Ovary (tissue), 10 donors: ENCODE measurements at places on chromosomes 7 and 10. TPM values are rescaled to one million over a fixed set of nuclear protein-coding genes. Genes with fewer than 3 reads are reported as not detected.

Gene CLCN1
- polyA plus RNA-seq, result not detected

Gene TMEM270
- polyA plus RNA-seq, result not detected

Gene HOXA7
- polyA plus RNA-seq, result 4.1 TPM

Gene NUTM2B
- 1.1 TPM for polyA plus RNA-seq

Gene CCDC172
- not detected for polyA plus RNA-seq

Gene TUBB8
- polyA plus RNA-seq, result 3.6 TPM

Gene STEAP1
- polyA plus RNA-seq, result 6.0 TPM

Gene GRB10
- polyA plus RNA-seq, result 27.8 TPM

Gene AUTS2
- polyA plus RNA-seq, result 18.3 TPM

DNA sequence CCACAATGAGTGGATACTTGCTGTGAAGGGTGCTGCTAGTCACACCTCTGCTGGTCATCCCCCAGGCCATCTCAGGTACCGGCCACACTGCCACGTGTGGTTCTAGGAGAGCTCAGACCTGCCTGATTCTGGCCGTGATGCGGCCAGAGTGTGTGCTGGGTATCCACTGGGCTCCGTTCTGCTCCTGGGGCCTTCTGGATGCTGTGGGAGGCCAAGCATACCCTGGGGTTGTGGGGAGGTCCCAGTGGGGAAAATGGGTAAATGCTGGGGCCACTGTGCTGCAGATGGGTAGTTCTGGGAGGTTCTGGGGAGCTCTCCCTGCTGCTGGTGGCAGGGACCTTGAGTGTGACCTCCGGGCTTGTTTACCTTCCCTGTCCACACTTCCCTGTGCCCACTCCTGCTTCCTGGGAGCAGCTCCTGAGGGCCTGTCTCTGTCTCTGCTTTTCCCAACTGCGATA is 318.4 kb downstream of the GLRX3 start:
- H3K27ac ChIP-seq, result no peak overlapping the region

DNA sequence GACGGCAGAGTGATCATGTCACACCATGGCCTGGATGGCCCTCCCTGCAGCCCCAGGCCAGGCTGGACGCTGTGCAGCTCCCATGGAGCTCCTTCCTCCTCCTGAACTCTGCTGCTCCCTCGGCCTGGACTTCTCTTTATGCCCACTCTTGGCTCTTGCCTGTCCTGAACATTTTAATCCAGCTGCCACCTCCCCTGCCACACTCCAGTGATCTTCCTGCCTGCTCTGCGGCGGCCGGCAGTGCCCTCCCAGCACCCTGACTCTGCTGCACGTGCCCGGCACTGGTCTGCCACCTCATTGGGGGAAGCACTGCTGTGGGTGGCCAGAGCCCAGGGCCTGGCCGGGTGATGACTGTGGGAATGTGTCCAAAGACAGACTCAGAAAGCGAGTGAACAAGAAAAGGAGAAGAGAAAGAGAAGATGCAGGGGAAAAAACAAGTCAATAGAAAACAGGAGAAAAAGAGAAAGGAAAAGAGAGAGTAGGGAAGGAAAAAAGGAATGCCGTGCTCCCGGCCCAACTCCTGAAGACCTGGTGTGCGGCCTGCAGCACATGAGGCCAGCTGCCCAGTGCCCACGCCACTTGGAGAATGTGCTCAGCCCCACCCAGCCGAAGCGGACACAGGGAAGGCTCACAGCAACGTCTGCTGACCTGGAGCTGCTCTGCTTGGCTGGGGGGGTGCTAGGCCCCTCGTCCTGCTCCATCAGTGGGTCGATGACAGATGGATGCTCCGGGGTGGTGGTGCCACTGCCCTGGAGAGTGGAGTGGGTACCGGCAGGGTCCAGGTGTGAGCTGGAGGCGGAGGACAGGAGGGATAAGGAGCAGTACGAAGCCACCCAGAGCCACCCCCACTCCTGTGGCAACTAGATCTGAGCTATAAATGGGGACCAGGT is 115.9 kb downstream of the DLG5 start:
- no peak for DNase-seq
- H3K4me3 ChIP-seq, result no peak overlapping the region
- no peaks in the 10 kb centered on the region for H3K27me3 ChIP-seq
- no peak overlapping the region for H3K27ac ChIP-seq
- H3K4me1 ChIP-seq, result no peaks in the 10 kb centered on the region

DNA sequence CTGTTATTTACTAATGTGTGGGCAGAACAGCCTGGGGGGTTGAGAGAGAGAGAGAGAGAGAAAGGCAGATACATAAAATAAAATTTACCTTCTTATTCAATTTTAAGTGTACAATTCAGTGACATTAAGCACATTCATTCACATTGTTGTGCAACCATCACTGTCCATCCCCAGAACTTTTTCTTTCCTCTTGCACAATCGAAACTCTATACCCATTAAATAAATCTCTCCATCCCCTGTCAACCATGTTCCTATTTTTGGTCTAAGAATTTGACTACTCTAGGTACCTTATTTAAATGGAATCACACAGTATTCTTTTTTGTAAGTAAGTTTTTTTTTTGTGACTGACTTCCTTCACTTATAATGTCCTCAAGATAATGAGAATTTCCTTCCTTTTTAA is 181.6 kb downstream of the SND1 start:
- no peaks in the 10 kb centered on the region for H3K36me3 ChIP-seq
- no peaks in the 10 kb centered on the region for H3K4me1 ChIP-seq
- no peaks in the 10 kb centered on the region for H3K27me3 ChIP-seq
- H3K27ac ChIP-seq, result no peak overlapping the region
- DNase-seq, result no peak

GRCh38 chr7:80414331-80414730 is 97.5 kb downstream of the GNAT3 start:
- H3K4me1 ChIP-seq, result peaks cover 3% of the 10 kb centered on the region
- no peak overlapping the region for H3K27ac ChIP-seq
- H3K27me3 ChIP-seq, result no peaks in the 10 kb centered on the region
- H3K36me3 ChIP-seq, result no peaks in the 10 kb centered on the region
- DNase-seq, result no peak

DNA sequence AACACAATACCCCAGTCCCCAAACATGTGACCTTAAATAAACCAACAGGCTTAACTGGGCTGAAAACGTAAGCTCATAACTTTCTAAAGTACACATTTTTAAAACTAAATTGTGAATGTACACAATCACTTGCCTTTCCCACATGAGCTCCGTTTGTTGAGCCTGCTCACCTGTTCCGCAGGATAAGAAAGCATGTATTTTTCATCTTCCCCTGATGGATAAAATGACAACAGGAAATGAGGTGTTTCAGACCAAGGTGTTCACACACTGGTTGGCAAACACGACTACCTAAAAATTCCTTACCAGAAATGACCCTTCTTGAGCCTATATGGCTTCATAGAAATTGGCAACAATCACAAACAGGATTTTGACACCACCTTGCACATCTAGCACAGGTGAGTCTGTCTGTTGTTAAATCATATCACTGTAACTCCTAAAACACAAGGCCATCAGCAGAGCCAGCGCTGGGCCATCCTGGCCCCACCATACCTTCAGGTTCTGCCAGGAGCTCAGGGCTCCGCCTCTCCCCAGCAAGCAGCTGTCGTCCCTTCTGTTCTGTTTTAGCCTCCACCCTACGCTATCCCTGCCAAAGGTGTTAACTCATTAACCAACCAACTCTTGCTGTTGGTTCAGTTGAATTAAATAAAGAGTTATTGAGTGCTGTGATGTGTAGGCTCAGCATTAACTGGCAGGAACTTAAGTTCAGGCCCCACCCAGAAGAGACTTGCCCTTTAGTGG is 73.6 kb upstream of the RNF32 start:
- H3K27ac ChIP-seq, result no peak overlapping the region
- no peak for DNase-seq
- no peaks in the 10 kb centered on the region for H3K27me3 ChIP-seq
- H3K36me3 ChIP-seq, result no peaks in the 10 kb centered on the region
- H3K4me1 ChIP-seq, result no peaks in the 10 kb centered on the region

- no peak overlapping the region for H3K27ac ChIP-seq
- H3K4me3 ChIP-seq, result no peak overlapping the region
- H3K27me3 ChIP-seq, result no peaks in the 10 kb centered on the region
- DNase-seq, result no peak
- H3K36me3 ChIP-seq, result no peaks in the 10 kb centered on the region
Observed at GRCh38 chr10:94216201-94216600, 146.5 kb downstream of the NOC3L start.

DNA sequence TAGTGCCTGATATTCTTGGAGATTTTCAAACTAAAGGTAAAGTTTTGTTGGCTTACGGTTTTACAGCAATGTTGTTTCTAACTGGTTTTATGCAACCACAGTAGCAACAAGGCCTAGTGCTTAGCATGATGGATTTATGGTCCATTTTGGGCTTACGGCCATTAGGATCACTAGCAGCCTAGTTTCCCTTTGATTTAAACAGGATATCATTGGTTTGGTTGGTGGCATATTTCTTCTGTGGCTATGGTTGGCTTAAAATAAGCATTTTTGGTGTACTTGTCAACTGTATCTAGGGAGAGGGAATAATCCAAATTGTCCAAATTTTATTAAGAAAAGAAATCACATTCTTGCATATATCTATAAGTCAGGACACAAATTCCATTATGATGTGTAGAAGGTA is 194.0 kb downstream of the HDAC9 start:
- H3K27ac ChIP-seq, result no peak overlapping the region
- no peaks in the 10 kb centered on the region for H3K27me3 ChIP-seq
- DNase-seq, result no peak
- no peaks in the 10 kb centered on the region for H3K36me3 ChIP-seq
- H3K4me3 ChIP-seq, result no peak overlapping the region

GRCh38 chr10:49744091-49744685 is 17.9 kb downstream of the OGDHL start:
- no peak for DNase-seq
- H3K27ac ChIP-seq, result no peak overlapping the region
- no peaks in the 10 kb centered on the region for H3K36me3 ChIP-seq
- H3K4me3 ChIP-seq, result no peak overlapping the region
- H3K4me1 ChIP-seq, result no peaks in the 10 kb centered on the region

DNA sequence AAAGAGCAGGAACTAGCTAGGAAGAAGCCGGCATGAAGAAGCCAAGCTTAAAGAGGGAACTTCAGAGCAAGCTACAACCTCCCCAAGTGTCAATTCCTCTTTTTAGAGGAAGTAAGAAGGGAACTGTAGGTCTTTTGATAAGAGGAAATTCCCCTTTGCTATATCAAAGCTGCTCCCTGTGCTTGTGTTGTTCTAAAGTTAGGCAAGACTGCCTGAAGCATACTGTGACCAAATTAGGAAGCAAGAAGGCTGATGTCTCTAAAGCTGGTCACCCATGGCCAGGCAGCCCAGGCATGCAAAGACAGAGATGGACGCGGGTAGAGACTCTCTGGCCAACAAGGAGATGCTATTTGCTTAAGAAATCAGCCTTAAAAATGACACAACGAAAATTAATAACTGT is 87.9 kb downstream of the RNF216 start:
- no peak for DNase-seq
- peaks cover 59% of the 10 kb centered on the region for H3K4me1 ChIP-seq
- H3K27me3 ChIP-seq, result no peaks in the 10 kb centered on the region
- no peaks in the 10 kb centered on the region for H3K36me3 ChIP-seq
- H3K27ac ChIP-seq, result peak overlapping the region; percentile 71

- no peaks in the 10 kb centered on the region for H3K4me1 ChIP-seq
- H3K4me3 ChIP-seq, result no peak overlapping the region
- H3K36me3 ChIP-seq, result no peaks in the 10 kb centered on the region
- no peaks in the 10 kb centered on the region for H3K27me3 ChIP-seq
- H3K27ac ChIP-seq, result no peak overlapping the region
Observed at GRCh38 chr7:86453454-86453853, 190.3 kb upstream of the GRM3 start.

- H3K36me3 ChIP-seq, result no peaks in the 10 kb centered on the region
- H3K27me3 ChIP-seq, result no peaks in the 10 kb centered on the region
- H3K4me3 ChIP-seq, result no peak overlapping the region
- DNase-seq, result no peak
- no peaks in the 10 kb centered on the region for H3K4me1 ChIP-seq
- no peak overlapping the region for H3K27ac ChIP-seq
Observed at GRCh38 chr10:132660385-132660784, 122.8 kb downstream of the INPP5A start.

DNA sequence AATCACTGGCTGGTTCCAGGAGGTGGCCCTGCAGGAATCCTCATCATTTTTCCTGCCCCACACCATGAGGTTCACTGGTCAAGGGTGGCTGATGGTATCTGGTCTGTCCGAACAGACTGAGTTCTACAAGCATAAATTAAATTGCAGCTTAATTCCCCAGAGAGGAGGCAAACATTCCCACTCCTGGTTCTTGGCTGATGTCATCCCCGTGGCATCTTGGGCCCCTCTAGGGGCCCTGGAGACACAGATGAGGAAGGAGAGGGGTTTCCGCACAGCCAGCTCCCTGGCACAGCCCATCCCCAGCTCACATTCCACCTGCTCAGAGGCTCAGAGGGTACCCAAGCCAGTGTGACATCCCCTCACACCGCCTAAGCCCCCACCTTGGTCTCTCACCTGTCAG is 5.3 kb upstream of the KLRG2 start:
- DNase-seq, result no peak
- H3K36me3 ChIP-seq, result no peaks in the 10 kb centered on the region
- H3K4me3 ChIP-seq, result no peak overlapping the region
- H3K27ac ChIP-seq, result no peak overlapping the region
- H3K27me3 ChIP-seq, result no peaks in the 10 kb centered on the region
- H3K4me1 ChIP-seq, result no peaks in the 10 kb centered on the region

DNA sequence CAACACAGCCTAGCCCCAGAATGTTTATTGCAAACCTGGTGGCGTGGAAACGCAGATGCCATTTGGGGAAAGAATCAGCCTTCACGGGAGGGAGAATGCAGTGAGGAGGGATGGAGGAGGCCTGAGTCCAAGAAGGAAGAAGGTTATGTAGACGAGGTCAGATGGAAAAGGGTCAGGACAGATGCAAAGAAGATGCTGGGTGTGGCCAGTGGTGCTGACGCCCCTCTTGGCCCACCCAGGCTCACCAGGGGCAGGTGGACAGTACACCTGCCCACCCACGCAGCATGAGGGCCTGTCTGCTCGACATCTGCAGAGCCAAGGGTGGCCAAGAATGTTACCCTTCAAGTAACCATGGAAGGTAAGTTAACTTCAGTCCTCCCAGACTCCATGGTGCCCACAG is 40.5 kb downstream of the OAT start:
- no peaks in the 10 kb centered on the region for H3K36me3 ChIP-seq
- H3K4me1 ChIP-seq, result no peaks in the 10 kb centered on the region

- H3K4me3 ChIP-seq, result no peak overlapping the region
- peaks cover 13% of the 10 kb centered on the region for H3K4me1 ChIP-seq
- no peaks in the 10 kb centered on the region for H3K36me3 ChIP-seq
- no peaks in the 10 kb centered on the region for H3K27me3 ChIP-seq
- no peak for DNase-seq
- no peak overlapping the region for H3K27ac ChIP-seq
Observed at GRCh38 chr10:11176746-11177145, 159.1 kb downstream of the CELF2 start.

- H3K36me3 ChIP-seq, result no peaks in the 10 kb centered on the region
- H3K4me3 ChIP-seq, result peak overlapping the region; percentile 66
- H3K27me3 ChIP-seq, result no peaks in the 10 kb centered on the region
- H3K27ac ChIP-seq, result peak overlapping the region; percentile 87
- peak; percentile 42 for DNase-seq
Observed at GRCh38 chr10:18140957-18141845, 977 bp downstream of the CACNB2 start.

GRCh38 chr7:82291931-82292330 is 151.6 kb downstream of the CACNA2D1 start:
- peaks cover 1% of the 10 kb centered on the region for H3K4me1 ChIP-seq
- no peaks in the 10 kb centered on the region for H3K36me3 ChIP-seq
- H3K27ac ChIP-seq, result no peak overlapping the region
- no peak overlapping the region for H3K4me3 ChIP-seq

GRCh38 chr10:126959906-126960685 is 54.9 kb downstream of the DOCK1 start:
- H3K4me3 ChIP-seq, result no peak overlapping the region
- DNase-seq, result no peak
- H3K27ac ChIP-seq, result no peak overlapping the region
- H3K4me1 ChIP-seq, result peaks cover 6% of the 10 kb centered on the region
- H3K36me3 ChIP-seq, result no peaks in the 10 kb centered on the region
- no peaks in the 10 kb centered on the region for H3K27me3 ChIP-seq
